T-helper 9 cell (primary cell): ENCODE measurements at places on chromosomes 16 and 17.

DNA sequence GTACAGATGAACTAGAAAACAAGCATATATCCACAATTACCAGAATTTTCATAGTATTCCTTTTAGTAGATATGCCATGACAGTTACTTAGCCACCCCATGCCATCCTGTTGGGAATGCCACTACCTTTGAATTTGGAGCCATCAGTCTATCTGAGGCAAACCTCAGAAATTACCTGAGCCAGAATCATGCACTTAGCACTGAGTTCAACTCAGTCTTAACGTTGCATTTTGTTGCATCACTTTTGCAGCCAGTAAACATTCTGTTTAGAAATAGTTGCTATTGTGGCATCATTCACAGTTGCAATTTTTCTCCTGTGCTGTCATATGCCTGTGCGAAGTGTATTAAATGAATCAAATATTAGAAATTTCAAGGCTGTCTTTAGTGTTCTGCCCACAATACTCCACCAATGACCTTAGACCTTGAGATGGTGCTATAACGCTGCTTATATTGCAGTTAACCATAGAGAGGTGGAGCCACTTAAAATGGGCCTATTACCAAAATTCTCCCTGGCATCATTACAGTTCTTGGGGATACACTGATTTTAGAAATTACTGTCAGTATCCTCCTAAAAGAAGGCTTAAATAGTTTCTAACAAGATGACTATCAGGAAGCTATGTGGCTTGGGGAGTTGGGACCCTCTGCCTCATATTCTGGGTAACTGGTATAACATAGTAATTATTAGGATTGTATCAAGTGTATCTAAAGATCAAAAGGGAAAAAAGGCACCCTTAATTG, 11.1 kb downstream of the PTRH2 start:
- no peak for DNase-seq

DNA sequence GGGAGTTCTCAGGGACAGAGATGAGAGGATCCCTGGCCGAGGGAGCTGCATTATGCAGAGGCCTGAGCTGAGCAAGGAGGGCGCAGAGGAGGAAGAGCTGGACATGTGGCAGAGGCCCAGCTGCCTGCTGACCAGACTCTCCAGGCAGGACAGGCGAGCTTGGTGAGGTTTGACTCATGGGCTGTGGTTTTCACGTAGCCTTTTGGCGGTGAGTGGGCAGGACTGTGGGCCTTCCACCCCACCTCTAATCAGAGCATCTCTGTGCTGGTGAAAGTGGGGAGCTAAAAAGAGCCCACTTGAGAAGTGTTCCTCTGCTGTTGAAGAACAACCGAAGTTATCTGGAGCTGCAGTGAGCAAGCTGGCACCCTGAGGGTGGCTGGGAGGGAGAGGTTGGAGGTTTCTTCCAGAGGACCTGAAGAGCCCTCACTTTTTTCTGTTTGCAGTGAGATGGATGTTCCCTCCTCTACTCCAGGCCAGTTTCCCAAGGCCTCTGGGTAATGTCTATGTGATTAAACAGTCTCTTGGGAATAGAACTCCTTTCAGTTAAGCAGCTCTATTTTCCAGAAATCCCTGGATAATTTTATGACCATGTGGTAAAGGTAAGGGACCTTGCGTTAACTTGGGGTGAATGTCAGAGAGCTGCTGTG, 11.9 kb downstream of the EPN2 start:
- DNase-seq: no peak

- no peak for DNase-seq
Observed at GRCh38 chr16:2152695-2153506, 2.7 kb upstream of the TRAF7 start.

DNA sequence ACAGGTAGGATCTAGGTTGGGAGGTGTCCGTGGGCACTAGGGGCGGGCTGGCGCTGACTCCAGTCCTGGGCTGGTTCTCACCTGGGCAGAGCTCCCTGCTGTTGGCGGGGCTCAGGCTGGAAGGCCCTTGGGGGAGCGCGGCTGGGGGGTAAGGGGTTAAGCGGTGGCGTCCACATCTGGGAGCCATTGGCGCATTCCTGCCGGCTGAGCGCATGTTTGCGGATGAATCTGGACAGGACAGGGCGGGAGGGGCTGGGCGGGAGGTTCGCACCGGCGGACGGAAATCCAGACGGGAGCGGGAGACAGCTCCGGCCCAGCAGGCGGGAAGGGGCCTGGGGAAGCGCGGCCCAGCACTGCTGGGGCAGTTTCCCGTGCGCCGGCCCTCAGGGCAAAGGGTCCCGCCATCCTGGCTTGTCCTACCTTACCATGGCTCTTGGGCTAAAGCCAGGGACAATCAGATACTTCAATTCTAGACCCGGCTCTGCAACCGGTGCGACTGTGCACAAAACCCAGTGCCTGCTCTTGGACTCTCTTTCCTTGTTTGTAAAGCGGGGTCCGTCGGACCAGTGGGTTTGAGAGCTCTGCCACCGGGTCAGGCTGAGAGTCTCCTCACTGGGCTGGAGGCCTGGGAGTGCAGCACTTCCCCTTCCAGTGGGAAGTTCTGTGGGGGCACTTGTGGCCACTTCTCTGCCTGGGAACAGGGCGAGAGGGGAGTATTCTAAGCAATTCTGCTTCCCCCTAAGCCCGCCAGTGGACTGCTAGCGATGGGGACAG, 7.8 kb downstream of the RARA start:
- no peak for DNase-seq

DNA sequence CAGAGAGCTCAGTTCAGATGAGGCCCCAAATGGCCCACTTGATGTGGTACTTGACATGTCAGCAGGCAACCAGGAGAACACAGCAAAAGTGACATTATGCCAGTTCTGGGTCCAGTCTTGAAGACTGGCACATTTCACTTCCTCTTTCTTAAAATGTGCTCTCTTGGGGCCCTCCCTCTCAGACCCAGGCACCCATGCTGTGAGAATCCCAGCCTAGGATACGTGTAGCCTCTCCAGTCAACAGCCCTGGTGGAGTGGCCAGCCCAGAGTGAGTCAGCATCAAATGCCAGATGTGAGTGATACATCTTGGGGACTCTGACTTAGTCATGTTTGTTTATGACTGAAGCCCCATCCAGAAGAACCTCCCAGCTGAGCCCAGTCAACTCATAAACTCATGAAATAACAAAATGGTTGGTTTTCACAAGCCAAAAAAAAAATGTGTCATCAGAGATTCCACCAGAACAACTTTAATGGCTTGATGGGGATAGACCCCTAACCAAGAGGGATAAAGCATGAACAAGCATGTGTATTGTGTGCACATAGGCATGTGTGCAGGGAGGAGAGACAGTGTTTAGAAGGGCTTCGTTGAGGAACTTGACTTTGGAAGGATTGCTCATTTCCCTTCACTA, 82.5 kb upstream of the TNRC6C start:
- DNase-seq: no peak

DNA sequence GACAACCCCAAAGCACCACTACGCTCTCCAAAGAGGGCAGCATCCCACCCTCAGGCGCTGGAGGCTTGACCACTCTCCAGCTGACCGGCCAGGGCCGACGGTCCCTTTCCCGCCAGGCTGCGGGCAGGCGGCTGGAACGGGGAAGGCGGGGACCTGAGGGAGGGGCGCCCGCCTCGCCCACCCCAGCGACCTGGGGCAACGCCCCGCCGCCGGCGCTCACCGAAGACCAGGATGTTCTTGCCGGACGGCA, 431 bp downstream of the DYNC1LI2 start:
- DNase-seq: peak; percentile 4

DNA sequence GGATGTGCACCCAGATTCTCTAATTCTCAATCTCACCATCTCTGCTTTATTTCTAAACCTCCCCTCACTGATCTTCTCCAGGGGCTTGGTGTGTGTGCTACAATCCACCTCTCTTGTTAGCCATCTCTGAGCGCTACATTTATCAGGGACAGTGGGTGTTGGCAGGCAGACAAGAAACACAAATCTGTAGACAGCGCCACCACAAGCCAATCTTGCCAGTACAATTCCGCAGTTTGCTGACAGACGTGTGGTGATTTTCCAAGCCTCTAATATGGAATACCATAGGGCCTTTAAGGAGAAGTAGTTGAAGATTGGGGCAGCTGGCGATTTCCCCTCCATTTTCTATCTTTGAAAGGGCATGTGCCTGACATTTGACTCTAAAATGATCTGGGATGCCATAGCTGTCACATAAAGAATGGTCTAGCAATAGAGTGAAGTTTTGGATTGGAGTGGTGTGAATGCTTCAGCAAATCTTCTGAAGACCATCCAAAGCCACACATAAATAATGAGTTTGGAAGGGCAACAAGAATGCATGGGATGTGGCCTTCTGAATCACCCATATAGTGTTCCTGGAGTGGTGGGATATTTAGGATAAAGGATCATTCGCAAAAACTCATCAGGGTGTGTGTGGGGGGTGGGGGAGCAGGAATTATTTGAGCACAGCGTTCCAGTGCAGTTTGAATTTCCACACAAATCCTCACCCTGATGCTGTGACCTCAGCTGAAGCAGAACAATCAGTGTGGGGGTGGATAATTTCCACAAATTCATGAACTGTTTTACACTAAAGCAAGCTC, 12.0 kb upstream of the ANKFN1 start:
- no peak for DNase-seq

DNA sequence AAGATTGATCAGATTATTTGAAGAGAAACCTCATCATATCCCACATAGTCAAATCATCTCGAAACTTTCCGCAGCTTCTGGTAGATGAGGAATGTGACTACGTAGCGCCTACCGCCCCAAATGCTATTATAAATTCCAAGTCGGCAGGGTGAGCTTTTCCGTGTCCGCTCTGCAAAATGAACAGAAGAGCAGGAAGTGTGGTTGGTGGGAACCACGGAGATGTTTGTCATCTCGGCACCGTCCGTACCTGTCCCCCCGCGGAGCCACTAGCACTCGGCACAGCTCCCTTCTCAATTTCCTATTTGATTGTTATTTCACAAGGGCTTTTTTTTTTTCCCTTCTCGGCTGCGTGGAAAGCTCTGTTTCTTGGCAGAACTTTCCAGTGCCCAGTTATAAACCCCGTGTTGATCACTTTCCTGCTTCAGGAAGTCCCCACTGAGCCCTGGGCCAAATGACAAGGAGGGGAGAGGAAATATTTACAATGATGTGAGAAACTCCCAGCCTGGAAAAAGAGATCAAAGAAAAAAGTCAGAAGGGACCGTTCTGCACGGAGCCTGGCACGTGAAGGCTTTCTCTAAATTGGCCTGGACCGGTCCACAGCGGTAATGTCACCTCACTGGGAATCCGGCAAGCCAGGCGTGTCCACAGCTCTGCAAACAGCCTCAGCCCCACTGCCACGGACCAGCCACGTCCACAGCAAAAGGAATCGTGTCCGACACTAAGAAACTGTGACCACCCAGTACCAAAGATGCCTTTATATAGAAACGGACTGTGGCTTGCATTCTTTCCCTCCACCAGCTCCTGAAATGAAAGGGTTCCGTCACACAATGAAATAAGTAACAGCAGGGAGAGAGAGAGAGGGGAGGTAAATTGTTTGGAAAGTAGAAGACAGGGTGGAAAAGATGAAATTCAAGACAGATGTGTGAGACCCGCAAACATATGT, 65.0 kb downstream of the MRM3 start:
- no peak for DNase-seq

- DNase-seq: no peak
Observed at GRCh38 chr16:1174477-1175357, 21.8 kb downstream of the CACNA1H start.

- no peak for DNase-seq
Observed at GRCh38 chr16:10957771-10958482, 13.6 kb downstream of the CLEC16A start.

GRCh38 chr16:11092788-11093571, 148.6 kb downstream of the CLEC16A start:
- DNase-seq: no peak

DNA sequence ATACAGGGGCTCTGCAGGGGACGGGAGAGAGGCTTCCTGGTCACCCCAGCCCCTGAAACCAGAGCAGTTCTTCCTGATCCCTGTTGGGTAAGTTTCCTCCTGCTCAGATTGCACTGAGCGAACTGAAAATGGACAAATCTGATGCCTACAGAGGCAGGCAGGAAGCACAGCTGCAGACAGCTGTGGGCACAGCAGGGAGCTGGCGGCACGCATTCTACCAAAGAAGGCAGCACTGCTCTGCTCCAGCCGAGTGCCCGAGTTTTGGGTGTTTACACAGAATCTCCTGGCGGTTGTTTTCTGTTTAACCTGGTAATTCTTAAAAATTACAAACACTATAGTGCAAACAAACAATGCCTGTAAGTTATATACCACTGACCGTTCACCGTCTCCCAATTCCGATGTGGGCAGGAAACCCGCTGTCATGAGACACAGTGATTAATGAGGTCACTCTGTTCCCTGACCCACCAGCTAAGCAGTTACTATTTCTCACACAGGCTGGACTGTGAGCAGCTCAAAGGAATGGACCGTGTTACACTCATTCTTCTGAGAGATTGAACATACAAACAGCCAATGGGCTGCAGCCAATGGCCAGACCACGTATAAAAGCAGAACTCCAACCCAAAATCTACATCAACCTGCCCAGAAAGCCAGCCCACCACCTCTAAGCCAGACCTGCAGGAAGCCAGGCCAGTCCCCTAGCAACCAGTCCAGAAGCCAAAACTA, 25.5 kb downstream of the NSMCE1 start:
- no peak for DNase-seq

GRCh38 chr17:75839942-75840798, 4.0 kb downstream of the UNC13D start:
- no peak for DNase-seq

DNA sequence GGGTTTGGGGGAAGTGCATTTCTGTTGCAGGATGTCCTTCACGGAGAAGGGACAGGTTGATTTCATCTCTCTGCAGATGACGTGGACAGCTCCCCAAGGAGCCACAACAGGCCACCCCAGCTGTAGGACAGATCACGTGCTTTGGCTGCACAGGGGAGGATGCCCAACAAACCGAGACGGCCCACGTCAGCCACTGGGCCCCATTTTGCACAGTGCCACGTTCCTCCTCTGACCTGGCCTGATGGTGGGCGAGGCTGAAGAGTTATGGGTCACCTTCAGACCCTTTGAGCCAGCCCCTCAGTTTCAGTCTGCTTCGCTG, 9.0 kb upstream of the RHBDL3 start:
- no peak for DNase-seq

- peak; percentile 44 for DNase-seq
Observed at GRCh38 chr17:78789663-78790181, 7.6 kb upstream of the CYTH1 start.

GRCh38 chr17:41710472-41711090, 1.6 kb upstream of the GAST start:
- DNase-seq: no peak

- DNase-seq: no peak
Observed at GRCh38 chr17:66920950-66921349, 43.6 kb upstream of the CACNG4 start.
